ENCODE measurements at places on chromosomes 5 and 9. TPM values are rescaled to one million over a fixed set of nuclear protein-coding genes. Genes with fewer than 3 reads are reported as not detected.

ARHGEF39 gene
- total RNA-seq = 15.6 TPM

- no peaks in the 10 kb centered on the region for H3K27me3 ChIP-seq
- no peak overlapping the region for H3K4me3 ChIP-seq
- no peak for DNase-seq
- peaks cover 21% of the 10 kb centered on the region for H3K4me1 ChIP-seq
- H3K36me3 ChIP-seq = no peaks in the 10 kb centered on the region
- H3K27ac ChIP-seq = no peak overlapping the region
Measured at GRCh38 chr5:171634511-171634910, 151.1 kb upstream of the SMIM23 start.

TAF1L gene
- total RNA-seq = 0.07 TPM

NUTM2F gene
- 0.15 TPM for total RNA-seq
